ENCODE measurements at places on chromosomes 6 and 20.

DNA sequence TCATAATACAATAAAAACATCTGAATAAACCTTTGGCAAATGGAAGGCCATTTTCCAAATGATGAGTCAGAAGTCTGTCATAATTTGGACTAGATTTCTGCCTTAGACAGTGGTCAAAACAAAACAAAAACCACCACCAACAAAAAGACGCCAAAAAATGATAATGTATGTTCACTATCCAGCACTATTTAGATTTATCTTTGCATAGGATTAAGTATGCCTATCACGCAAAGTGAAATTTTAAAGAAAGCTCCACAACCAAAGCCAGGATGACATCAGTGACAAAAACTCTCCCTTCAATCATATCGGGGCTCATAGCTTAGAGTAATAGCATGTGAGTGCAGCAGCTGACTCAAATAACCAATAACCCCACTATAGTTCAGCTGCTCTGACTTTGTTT lies 201.9 kb downstream of the MOXD1 start:
- DNase-seq, result no peak

DNA sequence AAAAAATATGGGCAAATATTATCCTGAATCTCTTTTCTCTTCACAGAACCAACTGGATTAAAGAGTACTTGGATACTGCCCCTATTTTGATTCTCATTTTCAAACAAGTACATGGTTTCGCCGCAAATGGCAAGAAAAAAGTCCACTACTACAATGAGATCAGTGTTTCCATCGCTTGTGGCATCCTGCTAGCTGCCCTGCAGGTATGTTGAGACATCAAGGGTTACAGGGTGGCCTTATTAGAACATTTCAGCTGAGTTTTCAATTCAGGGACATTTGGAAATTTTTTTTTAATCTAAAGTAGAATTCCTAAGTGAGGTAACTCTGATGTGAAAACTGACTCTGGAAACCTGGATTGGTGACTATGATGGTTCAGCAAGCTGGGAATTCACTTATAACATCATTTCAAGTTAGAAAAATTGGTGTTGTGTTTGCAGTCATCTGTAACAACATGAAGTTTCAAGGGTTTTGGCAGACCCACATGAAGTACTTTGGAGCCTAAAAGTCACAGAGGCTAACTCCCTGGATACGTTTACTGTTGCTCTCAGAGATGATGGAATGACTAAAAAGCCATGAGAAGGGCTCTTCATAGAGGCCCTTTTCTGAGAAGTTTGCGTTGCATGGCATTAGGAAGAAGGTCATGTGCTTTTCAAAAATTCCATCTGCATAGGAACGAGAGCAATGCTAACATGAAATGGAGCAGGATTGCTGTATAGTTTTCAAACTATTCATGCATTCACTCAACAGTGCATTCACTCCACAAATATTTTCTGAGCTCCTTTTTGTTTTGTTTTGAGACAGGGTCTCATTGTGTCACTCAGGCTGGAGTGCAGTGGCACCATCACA lies 25.5 kb downstream of the IYD start:
- DNase-seq, result no peak

GRCh38 chr6:163620670-163621330 lies 206.3 kb downstream of the QKI start:
- no peak for DNase-seq

DNA sequence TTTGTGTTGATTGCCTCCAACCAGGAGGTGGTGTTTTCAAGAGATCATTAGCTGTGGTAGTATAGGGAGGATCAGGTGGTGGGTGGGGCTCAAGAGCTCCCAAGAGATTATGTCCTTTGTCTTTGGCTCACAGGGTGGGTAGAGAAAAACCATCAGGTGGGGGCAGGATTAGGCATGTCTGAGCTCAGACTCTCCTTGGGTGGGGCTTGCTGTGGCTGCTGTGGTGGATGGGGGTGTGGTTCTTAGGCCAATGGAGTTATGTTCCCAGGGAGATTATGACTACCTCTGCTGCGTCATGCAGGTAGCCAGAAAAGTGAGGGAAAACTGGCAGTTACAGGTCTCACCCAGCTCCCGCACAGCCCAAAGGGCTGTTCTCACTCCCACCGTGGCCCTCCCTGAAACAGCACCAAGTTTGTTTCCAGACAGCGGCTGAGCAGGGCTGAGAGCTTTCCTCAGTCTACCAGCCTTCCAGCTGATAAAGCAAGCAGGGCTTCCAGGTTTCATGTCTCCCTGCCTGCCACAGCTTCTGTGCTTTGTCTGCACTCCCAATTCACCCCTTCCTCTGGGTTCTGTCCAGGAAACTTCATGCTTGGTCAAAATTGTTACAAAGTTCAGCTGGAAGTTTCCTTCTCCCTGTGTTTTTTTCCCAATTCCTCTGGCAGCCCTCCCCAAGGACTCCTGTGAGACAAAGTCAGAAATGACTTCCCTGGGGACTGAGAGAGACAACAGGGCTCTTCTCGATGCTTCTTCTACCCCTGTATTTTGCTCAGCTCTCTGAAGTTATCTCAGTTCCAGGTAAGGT lies 481.1 kb upstream of the MAN1A1 start:
- DNase-seq, result no peak

GRCh38 chr6:75211920-75212590 lies 6.2 kb upstream of the COL12A1 start:
- no peak for DNase-seq

GRCh38 chr6:105763866-105764265 lies 322.3 kb upstream of the PRDM1 start:
- DNase-seq, result no peak

DNA sequence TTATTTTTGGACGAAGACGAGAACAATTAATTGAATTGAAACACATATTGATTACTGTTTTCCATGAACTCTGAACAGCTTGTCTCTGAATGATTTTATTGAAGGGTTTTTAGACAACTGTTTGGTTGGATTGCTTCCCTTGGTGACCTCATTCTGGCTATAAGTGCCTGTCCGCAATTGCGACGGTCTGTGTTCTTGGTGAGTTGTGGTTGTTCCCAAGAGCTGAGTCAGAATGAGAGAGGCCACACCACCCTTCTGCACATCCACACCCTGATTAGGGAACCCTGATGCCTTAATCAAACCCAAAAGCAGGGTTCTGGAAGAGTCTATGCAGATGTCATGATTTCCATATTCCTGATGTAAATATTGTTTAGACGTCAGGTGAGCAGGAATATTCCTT lies 747.0 kb downstream of the PTPRT start:
- DNase-seq, result no peak

DNA sequence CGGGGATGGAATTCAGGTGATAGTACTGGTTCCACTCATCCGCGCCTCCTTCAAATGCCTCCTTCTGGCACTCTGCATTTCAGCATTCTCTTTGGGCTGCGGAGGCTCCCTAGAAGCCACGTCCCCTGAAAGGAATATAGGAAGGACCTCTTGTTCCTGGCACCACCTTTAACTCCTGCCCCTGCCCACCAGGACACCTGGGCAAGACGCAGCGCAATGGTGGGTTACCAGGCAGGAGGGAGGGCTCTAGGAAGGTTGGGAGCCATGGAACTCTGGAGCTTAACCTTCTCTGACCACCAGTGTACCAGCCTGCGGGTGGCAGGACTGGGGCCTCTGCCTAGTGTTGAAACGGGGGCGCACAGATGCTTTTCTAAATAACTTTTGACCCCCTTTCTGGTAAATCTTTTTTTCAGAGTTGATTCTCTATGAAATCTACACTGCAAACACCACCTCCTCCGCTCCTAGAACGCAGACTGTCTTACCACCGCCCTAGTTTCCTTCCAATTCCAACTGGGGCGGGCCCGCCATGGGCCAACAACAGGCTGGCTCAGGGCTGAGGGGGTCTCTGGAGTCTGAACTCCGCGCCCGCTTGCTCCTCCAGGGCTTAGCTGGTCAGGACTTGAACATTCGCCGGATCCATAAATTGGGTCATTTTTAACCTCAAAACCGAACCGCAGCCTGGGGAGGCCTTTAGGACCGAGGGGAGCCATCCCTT lies 871 bp upstream of the SYNDIG1 start:
- no peak for DNase-seq

DNA sequence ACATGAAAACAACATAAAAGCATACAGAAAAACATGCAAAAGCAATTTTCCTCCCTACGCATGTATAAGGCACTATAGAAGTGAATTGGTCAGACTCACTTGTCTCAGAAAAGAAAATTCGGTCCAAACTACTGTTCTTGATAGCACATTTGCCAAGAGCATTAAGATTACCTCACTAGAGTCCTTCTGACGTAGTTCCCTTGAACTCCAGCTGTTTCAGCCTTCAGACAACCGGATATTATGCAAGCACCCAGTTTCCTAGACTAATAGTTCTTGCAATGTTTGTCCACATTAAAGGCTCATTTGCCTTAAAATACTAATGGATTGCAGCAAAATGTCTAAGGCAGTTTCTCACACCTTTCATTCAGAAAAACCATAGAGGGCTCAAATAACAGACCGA lies 2.5 kb upstream of the CASS4 start:
- no peak for DNase-seq
